HFFc6 (cell line): ENCODE measurements at places on chromosomes 7 and 10. TPM values are rescaled to one million over a fixed set of nuclear protein-coding genes. Genes with fewer than 3 reads are reported as not detected.
A peak's percentile ranks its signal among the peaks of the same experiment; 100 is the strongest.

POLR2J gene
- 66.1 and 74.4 TPM in 2 replicates for total RNA-seq

TAC1 gene
- not detected in 3 replicates for total RNA-seq

NUTM2B gene
- total RNA-seq, result 0.33 to 0.42 TPM in 2 of 3 replicates, not detected in the other

DNA sequence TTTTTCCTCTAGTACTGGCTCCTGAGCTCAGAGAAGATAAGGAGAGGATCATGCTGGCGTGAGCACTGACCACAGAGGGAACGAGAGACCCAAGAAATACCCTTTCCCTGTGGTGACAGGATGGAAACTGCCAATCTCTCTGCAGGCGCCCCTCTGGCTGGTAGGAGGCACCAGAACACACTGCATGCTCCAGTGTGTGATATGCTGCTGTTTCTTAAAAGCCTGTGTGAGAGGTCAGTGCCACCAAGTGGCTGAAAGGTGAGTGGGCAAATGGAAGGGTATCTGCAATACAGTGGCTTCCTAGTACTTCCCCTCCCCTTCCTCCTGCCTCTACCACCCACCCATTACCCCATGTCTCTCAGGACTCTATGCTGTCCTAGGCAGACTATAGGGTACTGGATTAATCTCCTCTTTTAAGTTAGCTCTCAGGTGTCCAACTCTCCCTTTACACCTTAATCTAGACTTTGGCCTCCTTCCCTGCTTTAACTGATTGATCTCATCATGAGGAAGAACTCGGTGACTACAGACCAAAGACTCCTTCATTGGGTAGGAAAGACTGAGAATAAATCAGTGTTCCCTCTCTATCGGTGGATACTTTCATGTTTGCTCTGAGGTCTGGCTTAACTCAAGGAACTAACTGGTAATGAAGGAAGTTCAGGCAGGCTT lies 283.6 kb downstream of the ADRA2A start:
- no peak overlapping the region for H3K4me3 ChIP-seq
- no peak for DNase-seq
- no peaks in the 10 kb centered on the region for H3K4me1 ChIP-seq
- H3K27ac ChIP-seq, result no peak overlapping the region

DNA sequence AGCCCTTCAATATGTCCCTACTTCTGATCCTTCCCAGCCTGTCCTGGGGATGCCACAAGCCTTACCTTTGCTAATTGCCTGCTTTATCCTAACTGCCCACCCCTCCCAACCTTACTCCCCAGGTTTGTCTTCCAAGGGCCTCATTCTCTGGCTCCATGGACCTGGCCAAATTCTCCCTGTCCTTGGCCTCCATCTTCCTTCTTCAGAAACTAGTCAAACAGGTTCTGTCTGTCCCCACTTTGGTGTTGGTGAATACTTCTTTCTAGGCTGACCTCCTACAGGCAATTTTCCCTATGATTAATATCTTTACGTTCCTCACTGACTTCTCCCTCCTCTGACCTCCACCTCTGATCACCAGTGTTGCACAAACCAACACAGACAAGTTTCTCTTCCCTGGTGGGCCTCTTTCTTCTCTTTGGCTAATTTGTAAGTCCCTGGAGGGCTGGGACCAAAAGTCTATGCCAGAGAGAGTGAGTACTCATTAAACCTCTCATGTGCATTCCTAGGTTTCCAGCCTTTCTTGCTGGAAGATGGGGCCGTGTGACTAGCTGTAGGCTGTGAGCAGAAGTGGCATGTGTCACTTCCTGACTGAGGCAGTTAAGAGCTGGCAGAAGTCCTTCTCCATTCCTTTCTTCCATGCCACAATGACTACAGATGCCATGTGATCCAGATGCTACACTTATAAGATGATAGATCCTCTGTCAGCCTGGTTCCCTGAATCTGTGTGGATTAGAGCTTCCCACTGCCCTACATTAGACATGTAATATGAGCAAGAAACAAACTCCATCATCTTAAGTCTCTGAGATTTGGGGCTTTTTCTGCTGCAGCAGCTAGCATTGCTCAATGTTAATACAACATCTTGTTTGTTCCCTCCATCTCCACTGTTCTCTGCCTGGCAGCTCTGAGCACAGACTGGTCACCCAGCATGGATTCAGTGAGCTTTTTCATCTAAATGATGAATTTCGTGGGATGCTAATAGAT lies 382.7 kb downstream of the RPS24 start:
- peak; percentile 85 for DNase-seq
- H3K4me1 ChIP-seq, result peaks cover 28% of the 10 kb centered on the region
- peak overlapping the region; percentile 38 for H3K4me3 ChIP-seq
- peaks cover 4% of the 10 kb centered on the region for H3K27me3 ChIP-seq

DNA sequence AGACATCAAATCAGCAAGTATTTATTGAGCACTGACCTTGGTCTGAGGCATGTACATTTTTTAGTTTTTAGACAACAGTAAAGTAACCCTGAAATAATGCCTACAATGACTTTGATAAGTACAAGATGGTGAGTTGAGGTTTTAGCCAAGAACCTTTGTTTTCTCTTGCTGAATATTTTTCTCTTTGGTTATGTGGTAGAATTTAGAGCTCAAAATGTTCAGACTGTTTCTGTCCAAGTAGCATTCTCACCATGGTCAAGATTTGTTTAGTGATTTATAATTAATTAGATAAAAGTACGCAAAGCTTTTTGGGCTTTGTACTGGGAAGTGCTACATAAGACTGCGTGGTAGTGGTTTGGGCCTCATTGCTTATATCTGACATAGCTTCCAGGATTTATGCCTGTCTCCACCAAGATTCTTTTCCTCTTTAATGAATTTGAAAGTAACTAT lies 102.4 kb downstream of the KAT6B start:
- peaks cover 5% of the 10 kb centered on the region; the same call in 1 of the 2 replicates for H3K27me3 ChIP-seq
- peaks cover 12% of the 10 kb centered on the region for H3K36me3 ChIP-seq
- H3K4me3 ChIP-seq, result peak overlapping the region; percentile 84
- DNase-seq, result no peak

DNA sequence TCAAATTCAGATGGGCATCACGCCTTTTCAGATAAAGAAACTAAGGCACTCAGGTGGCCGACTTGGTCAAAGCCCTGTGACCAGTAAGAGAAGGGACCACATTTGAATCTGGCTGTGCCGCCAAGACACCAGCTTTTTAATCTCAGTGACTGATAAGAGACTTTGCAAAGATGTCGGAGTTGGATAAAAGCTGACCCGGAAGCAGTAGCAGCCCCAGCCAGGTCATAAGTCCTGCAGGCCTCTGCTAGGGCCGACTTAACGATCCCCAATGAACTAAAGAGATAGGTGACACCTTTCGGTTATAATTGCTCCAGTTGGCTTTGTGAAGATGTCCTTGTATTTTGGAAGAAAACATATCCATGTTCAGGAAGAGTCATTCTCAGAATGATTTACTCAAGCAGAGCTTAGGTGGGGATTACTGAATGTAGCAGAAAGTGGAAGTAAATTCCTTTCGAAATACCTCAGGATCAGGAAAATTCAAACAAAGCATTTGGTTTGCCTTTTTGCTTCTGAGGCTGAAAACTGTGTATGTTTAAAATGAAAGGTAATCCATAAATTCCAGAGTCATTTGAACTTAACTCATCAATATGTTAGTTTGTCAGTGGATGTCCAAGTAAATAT lies 164.2 kb upstream of the PITRM1 start:
- no peak overlapping the region for H3K4me3 ChIP-seq
- H3K36me3 ChIP-seq, result no peaks in the 10 kb centered on the region
- H3K27ac ChIP-seq, result no peak overlapping the region
- H3K27me3 ChIP-seq, result peaks cover 14% of the 10 kb centered on the region
- DNase-seq, result no peak

DNA sequence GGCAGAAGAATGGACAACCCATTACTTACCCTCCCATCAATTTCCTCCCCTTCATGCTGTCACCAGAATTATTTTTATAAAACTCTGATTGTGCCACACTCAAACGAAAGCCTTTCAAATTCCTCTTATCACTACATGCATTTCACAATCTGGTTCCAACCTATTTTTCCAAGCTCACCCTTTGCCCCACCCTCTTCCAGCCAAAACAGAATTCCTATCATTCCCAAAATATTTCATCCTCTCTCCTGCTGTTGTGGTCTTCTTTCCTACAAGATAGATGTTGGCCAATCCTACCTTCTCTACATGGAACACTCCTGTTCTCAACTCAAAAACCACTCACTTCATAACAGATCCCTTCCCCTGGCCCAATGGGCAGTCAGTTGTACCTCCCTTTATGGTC lies 111.5 kb downstream of the ELAPOR2 start:
- no peak overlapping the region for H3K4me3 ChIP-seq
- no peak for DNase-seq
- H3K36me3 ChIP-seq, result no peaks in the 10 kb centered on the region
- no peaks in the 10 kb centered on the region for H3K27me3 ChIP-seq
- H3K4me1 ChIP-seq, result no peaks in the 10 kb centered on the region
- no peak overlapping the region for H3K27ac ChIP-seq

DNA sequence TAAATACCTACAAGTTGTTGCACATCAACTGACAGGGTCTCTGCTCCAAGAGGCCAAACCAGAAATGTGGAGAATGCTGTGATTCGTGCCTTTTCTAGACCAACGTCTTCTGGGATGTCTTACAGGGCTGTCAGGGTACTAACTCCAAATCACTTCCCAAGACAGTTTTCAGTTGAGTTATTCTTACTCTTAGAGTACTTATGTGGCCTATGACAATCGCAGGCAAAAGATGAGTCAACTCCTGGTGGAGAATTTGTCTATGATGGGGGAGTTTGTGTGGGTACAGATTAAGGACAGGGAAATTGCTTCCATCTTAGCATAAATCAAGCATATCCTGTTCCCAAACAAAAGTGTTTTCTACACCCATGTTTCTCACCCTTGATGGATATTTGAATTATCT lies 734.8 kb downstream of the TNS3 start:
- H3K4me1 ChIP-seq, result peaks cover 54% of the 10 kb centered on the region
- peak; percentile 16 for DNase-seq
- peak overlapping the region; percentile 16; the same call in 1 of the 2 replicates for H3K27ac ChIP-seq
- H3K4me3 ChIP-seq, result no peak overlapping the region
- H3K36me3 ChIP-seq, result no peaks in the 10 kb centered on the region

DNA sequence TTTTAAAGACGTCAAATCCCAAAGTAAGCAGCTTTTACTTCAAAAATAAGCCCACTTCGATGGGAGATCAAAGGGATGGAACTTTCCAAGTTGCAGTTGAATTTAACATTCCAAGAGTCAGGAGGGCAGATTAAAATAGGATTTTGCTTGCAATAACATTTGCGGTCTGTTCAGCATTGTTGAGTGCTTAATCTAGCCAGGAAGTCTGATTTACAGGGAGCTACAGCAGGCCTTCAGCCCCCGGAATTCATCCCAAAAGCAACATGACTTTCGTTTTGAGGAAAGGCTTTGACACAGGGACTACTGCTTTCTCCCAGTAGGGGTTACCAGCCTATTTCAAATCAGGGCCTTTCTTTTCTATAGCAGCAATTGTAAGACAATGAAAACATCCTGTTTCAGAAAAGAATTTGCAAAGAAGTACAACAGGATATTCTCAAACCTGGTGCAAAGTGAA lies 279.6 kb upstream of the PITRM1 start:
- H3K27me3 ChIP-seq, result peaks cover 4% of the 10 kb centered on the region; the same call in 1 of the 2 replicates
- peaks cover 52% of the 10 kb centered on the region for H3K4me1 ChIP-seq
- peak overlapping the region; percentile 92 for H3K27ac ChIP-seq
- H3K36me3 ChIP-seq, result no peaks in the 10 kb centered on the region
- peak overlapping the region; percentile 83 for H3K4me3 ChIP-seq

DNA sequence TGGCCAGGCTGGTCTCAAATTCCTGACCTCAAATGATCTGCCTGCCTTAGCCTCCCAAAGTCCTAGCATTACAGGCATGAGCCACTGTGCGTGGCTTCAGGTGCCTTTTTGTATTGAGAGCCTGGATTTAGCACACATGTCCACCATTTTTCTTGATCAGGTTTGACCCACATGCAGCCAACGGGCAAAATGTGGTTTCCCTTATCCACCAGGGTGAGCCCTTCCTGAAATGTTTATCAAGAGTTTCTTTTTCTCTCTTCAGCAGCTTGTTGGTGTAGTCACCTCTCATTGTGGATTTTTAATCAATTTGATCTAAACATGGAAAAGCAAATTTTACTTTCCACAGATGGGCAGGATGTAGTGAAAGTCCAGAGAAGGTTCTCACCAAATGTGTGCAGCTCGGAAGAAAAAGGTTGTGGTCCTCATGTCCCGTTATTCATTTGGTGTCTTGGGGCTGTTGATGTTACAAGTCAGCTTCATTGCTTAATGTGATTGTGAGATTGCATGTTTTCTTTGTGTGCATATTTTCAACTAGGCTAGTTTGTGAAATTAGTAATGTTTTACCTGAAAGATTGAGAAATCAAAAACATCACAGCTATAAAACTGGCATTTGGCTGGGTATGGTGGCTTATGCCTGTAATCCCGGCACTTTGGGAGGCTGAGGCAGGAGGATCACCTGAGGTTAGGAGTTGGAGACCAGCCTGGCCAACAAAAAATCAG lies 28.9 kb downstream of the GUSB start:
- H3K27ac ChIP-seq, result no peak overlapping the region
- no peaks in the 10 kb centered on the region for H3K4me1 ChIP-seq
- DNase-seq, result no peak
- H3K4me3 ChIP-seq, result no peak overlapping the region
- no peaks in the 10 kb centered on the region for H3K27me3 ChIP-seq

- H3K27ac ChIP-seq, result no peak overlapping the region
- H3K36me3 ChIP-seq, result no peaks in the 10 kb centered on the region
- peaks cover 4% of the 10 kb centered on the region; the same call in 1 of the 2 replicates for H3K27me3 ChIP-seq
- H3K4me3 ChIP-seq, result no peak overlapping the region
Observed at GRCh38 chr10:33638374-33638773, 303.9 kb upstream of the NRP1 start.

GRCh38 chr7:158016180-158017097 lies 571.2 kb downstream of the PTPRN2 start:
- no peak overlapping the region for H3K27ac ChIP-seq
- no peaks in the 10 kb centered on the region; the same call in 1 of the 2 replicates for H3K27me3 ChIP-seq
- H3K4me3 ChIP-seq, result no peak overlapping the region
- H3K4me1 ChIP-seq, result no peaks in the 10 kb centered on the region

DNA sequence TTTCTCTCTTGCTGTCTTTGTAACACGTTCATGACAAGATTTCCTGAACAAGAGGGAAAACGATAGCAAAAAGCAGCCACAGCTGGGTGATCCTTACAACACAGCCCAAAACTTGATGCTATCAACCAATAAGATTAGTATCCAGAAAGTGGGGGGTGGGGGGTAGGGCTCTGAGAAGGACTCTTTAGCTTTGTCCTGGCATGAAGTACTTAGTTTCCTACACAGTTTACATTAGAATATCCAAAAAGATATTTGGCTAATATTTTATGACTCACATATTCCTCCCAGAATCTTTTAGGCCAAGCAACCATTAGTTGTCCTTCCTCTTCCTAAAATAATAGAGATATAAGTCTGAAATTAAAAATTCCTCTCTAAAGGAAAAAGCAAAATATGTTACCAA lies 22.9 kb upstream of the LRRC17 start:
- H3K4me3 ChIP-seq, result no peak overlapping the region
- H3K36me3 ChIP-seq, result no peaks in the 10 kb centered on the region; the same call in 1 of the 2 replicates
- DNase-seq, result no peak

DNA sequence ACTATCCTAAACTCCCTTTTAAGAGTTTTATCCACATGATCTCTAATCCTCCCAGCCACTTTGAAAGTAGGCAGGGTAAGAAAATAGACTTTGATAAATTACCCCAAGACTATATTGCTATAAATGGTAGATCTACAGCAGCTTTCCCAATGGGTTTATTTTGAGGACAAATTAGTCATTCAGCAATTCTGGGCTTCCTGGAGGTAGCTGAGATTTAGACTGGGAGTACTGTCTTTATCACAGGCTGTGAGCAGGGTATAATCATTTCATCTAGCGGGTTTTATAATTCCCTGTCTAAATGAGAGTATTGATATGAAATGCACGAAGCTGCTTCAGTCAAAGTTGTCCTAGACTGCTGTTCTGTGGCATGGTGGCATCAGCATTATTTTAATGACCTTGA lies 279.4 kb downstream of the SORCS3 start:
- no peaks in the 10 kb centered on the region for H3K4me1 ChIP-seq
- DNase-seq, result no peak
- H3K27ac ChIP-seq, result no peak overlapping the region
- H3K27me3 ChIP-seq, result no peaks in the 10 kb centered on the region; the same call in 1 of the 2 replicates
- H3K4me3 ChIP-seq, result no peak overlapping the region
- H3K36me3 ChIP-seq, result no peaks in the 10 kb centered on the region
